LNCaP clone FGC (cell line): ENCODE measurements at places on chromosomes 1 and 21.

- DNase-seq = no peak
Measured at GRCh38 chr1:171916315-171916771, 75.0 kb downstream of the DNM3 start.

DNA sequence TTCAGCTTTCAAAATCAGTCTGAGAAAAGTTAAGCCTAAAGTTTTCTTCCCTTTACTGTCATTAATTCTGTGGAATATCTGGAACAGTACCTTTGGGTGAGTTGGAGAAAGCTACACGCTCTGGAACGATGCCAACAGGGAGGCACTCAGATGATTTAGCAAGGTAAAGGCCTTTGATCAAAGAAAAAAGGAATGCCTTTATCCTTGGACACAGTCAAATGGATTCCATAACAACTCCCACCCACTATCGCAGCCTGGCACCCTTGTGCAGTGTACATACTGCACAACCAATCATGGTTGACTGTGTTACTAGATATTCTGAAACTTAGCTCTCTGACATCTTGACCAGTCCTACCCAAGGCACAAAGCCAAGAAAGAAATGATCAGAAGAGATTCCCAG, 218.7 kb downstream of the PATJ start:
- DNase-seq = no peak

DNA sequence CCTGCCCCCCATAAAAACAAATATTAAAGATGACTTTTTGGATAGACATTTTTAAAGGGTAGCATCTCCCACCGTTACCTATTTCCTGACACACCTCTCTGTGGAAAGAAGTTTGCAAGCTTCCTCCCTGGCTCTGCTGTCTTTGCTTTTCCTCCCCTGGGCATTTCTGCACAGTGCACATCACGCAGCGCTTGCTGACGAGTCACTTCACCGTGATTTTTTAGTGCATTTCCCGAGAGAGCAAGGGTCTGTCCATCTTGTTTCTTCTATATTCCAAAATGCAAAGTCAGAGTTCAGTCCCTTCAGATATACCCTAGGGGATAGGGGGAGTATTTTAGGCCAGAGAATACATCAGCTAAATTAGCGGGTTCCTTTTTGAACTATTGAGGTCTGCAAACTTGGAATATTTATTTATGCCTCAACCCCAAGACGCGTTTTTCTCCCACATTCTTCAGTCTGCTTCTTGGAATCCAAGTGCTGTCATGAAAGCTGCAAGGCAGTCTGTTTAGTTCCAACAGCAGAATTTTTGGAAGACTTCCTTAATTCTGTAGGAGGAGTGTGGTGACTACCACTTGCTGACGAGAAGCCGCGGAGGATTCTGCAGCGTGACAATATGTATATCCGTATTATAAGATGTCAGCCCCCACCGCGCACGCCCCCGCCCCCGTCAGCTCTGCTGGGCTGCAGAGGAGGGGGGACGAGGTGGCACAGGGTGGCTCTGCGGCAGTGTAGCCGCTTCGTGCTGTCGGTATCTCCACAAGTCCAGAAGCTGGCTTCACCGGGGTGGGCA, 22.4 kb downstream of the SMYD2 start:
- no peak for DNase-seq

DNA sequence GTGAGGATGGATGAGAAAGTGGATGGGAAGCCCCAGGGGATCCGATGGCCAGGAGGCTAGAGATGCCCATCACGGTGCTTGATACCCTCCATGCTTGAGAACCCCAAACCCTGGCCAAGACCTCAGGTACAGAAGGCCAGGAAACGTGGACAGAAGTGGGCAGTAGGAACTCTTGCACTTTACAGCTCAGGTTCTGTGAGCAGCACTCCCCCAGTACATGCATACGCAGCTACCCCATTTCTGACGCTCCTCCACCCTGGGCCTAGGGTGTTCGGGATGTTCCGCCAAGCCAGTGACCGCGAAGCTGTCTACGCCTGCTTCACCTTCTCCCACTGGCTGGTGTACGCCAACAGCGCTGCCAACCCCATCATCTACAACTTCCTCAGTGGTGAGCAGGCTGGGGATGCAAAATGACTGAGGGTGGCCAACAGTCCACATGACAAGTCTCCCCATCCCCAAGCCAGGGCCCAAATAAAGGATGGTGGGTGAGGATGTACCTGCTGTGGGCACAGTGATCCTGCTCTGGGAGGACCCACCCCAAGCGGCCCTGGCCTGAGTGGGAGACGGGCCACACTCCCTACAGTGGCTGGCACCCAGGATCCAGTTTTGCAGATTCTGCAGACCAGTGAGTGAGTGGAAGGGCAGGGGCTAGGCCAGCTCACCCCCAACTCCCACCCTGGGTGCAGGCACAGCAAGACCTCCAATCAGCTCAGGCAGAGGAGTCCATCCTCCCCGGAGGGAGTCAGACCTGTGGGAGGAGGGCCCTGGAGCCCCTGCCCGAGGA, 7.4 kb downstream of the HCRTR1 start:
- DNase-seq = no peak

DNA sequence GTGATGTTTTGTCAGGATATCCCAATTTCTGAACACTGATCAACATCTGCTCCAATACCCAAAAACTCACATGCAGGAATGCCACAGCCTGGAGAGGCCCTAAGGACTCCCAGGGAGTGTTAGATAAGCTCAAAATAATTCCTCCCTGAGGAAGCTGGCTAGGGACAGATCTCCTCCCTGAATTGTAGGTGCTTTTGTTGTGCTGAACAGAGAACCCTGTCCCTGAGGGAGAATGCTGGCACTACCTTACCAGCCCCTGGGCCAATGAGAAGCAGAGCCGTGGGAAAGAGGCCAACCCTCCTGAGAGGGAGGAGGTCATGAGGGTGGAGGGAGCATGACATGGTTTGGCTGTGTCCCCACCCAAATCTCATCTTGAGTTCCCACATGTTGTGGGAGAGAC, 73.6 kb upstream of the PTGFRN start:
- DNase-seq = no peak
